ENCODE measurements at places on chromosomes 7 and 10.

DNA sequence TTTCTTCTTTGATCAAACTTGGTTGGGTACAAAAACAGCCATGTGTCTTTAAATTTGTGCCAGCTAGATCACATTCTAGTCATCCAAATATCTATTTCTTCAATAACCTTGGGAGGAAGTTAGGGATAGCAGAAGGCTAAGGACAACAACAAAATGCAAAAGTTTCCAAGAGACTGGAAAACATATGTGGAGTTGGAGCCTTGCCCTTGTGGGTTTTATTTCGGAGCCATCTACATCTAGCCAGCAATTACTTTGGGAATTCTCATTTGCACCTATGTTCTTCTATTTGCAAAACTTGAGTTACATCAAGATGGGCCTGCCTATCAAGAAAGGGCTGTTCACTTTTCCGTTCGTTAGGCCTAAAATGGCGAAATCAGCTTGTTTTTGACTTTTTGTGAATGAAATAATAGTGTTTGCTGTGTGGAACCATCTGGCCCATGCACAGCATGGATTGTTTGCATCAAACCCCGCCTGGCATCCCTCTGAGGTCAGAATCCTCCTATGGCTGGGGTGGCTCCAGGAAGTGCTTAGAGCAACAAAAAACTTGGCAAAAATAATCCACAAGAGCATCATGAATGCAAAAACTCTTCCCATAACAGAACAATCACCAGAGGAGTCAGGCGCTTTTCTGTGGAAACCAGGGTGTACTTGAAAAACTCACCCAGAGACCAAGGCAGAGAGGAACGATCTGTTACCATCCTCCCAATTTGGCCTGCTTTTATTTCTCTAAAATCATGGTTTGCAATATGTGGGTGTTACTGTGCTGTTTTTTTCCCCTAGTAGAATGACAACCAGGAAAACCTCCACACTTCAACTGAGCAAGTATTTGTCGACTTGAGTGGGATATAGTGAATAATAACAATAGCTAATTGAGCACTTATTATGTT is 36.2 kb upstream of the XPNPEP1 start:
- no peak for DNase-seq

- DNase-seq, result peak; percentile 49
These were observed 31.6 kb downstream of the OGDH start for GRCh38 chr7:44637788-44638594.

DNA sequence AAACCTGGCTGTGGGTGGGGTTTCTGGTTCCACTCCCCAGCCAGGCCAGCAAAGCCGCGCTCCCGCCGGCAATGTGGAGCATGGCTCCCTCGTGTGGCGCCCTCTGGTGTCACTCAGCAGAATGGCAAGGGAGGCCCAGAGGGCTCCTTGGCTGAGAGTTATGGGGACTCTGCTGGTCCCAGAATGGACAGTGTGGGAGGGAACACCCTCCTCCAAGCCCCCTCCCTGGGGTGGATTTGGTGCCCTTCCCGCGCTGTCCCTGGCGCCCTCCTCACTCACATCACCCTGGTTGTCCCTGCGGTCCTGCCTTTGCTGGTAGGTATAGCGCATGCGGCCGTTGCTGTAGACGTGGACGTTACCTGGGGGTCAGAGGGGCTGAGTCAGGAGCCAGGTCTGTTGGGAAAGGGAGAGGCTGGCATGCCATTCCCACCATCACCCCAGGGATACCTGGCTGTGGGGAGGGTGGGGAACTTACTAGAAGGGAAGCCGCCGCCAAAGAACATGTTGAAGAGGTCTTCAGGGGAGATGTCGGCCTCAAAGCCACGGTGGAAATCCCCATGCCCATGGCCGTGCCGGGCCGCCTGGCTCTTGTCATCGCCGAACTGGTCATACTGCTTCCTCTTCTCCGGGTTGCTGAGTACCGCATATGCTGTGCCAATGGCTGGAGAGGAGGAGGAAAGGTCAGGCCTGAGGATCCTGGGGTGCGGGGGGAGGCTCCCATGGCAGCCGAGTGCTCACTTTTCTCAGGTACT is 14.0 kb downstream of the DNAJB12 start:
- DNase-seq, result peak; percentile 59

DNA sequence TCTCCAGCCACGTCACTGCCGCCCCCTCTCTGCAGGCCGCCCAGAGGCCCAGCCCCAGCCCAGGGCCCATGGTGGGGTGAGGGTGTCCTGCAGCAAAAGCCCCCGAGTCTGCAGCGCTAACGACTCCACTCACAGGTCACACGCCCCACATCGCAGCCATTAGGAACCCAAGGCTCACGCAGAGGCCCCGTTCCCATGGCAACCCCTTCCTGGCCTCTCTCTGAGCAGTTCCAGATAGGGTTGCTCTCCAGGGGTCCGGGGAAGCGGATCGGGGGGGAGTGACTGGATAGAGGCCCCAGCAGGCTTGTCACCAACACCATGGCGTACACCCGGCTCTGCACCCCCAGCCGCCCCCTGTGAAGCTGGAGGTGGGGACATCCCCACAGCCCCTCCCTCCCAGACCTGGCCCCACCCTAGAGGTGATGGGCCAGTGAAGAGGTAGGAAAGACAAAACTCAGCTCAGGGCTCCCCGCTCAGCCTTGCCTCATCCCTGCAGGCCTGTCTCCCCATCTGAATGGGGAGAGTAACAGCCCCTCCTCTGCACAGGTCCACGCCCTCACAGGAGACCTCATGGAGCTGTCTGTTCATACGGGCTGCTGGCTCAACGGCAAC is 41.2 kb downstream of the TNRC18 start:
- DNase-seq, result no peak

GRCh38 chr7:113774182-113774807 is 144.5 kb downstream of the PPP1R3A start:
- no peak for DNase-seq

- no peak for DNase-seq
These were observed 156.6 kb upstream of the TMEM196 start for GRCh38 chr7:19930051-19930450.

GRCh38 chr10:129877773-129878371 is 86.2 kb downstream of the EBF3 start:
- peak; percentile 17 for DNase-seq

GRCh38 chr10:22466763-22467334 is 121.6 kb downstream of the SPAG6 start:
- DNase-seq, result no peak

- DNase-seq, result no peak
These were observed 249.0 kb upstream of the PLXNA4 start for GRCh38 chr7:132825222-132825621.

DNA sequence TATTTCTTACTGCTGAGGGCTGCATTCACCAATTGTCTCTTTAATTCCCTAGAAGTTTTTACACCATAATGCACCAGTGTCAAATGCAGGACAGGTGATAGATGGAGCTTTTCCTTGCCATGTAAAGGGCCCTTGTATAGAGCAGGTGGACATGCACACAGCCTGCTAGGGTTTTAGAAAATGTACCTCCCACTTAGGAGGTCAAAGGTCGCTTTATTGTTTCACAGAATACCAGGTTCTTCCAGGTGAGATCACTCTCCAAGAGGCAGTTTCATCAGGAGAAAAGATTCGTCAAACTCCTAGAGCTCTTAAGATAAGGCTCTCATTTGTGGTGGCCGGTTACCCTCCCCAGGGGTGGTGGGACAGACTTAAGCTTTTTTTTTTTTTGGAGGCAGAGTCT is 215.8 kb downstream of the PHTF2 start:
- DNase-seq, result no peak

GRCh38 chr7:155450970-155451801 is 6.7 kb upstream of the EN2 start:
- DNase-seq, result no peak

DNA sequence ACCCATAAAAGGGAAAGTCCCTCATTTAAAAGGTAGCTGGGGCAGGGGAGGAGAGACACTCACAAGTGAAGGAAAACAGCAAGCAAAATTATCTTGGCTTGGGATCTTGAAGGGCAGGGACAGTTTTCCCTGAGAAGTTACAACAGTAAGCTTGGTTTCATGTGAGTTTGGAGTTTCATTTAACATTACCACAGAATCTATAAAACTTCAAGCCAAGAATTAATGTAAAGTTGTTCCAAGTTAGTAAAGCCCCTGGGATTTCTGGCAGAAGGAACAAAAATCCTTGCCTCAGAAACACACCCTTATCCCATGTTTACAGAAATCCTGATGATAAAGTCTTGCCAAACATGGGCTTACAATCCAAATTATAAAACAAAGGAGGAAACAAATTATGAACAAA is 19.2 kb downstream of the CRPPA start:
- no peak for DNase-seq

GRCh38 chr7:20296444-20296843 is 34.3 kb upstream of the ITGB8 start:
- no peak for DNase-seq

- DNase-seq, result no peak
These were observed 264.6 kb downstream of the WDR37 start for GRCh38 chr10:1320739-1321320.

DNA sequence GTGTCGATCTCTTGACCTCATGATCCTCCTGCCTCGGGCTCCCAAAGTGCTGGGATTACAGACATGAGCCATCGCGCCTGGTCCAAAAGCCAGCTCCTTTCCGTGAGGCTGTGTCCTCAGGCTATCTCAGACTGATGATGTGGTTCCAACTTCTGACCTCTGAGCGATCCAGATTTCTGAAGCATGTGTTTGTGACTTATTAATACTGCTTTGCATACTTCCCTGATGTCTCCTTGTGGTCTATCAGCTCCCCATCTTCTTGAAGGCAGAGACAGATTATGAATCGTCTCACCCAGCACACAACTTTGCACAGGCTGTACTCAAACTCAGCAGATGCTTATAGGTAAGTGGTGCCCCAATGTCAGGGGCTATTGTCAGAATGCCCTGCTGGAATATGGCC is 2.0 kb upstream of the PLPP4 start:
- DNase-seq, result no peak

DNA sequence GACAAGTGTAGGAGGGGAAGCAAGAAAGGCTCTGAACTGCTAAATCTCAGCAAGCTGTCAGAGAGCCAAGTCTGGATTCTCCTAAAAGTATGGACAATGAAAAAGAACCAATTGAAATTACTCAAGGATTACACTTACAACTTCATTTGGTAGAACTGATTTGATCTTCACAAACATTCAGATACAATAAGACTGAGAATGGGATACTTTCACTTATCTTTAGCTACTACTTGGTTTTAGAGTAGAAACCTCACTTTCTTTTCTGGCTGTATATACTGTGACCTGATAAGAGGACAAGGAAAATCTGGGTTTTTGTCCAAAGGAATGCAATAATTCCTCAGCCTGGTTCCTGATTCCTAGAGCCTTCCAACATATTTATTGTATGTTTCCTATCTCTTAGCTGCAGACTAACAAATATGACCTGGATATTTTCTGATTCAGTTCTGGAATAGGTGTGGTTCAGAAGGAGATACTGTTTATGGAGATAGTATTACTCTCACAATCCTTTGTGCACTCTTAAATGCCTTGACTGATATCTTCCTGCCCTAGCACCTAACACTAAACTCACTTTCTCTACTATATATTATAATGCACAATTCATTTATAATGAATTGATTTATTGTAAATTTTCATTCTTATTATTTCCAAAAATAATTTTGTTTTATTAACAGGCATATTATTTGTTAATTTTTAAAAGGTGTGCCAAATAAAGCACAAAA is 7.3 kb downstream of the SEMA3A start:
- DNase-seq, result no peak

- no peak for DNase-seq
These were observed 17.6 kb downstream of the BHLHA15 start for GRCh38 chr7:98228801-98229200.

GRCh38 chr10:480498-480927 is 209.0 kb downstream of the DIP2C start:
- DNase-seq, result no peak

GRCh38 chr7:109635374-109635773 is 1065.7 kb downstream of the DNAJB9 start:
- no peak for DNase-seq

DNA sequence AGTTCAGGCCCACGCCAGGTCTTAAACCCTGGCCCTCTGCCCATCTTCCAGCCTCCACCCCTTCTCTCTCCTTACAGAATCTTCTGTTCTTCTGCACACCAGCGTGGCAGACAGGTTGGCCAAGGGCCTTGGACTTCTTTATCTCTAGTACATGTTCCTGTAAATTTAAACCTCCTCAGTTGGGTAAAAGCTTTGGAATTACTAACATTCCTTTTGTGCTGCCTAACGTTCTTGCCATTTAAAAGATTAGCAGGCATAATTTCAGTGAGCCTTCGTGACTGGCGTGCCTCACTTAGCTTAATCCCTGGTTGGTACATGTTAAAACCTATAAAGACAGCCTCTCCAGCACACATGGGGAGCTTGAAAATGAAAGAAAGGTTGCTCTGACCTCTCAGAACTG is 192.2 kb downstream of the CUX1 start:
- DNase-seq, result no peak

DNA sequence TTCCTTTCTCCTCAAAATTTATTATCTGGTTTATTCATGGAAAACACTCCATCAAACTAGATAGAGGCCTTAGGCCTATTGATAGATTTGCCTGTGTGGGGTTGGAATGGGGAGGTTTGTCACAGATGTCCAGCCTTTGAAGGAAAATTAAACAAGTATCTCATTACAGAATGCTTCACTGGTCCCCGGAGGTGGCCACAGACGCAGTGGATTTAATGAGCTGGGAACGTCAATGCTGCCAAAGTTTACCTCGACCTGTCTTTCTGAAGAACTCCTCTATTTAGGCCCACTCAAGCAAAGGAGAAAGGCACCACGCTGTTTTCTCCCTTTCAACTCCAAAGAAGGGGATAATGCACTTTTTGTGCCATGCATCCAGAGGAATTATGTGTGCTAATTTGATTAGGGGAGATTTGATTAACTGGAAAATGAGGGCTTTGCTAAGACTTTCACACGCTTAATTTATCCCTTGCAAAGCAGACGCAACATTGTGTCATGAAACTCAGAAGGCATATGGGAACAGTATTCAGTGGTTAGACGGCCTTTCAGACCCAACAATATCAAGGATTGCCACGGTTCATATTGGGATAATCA is 558.8 kb upstream of the GALNT17 start:
- no peak for DNase-seq

DNA sequence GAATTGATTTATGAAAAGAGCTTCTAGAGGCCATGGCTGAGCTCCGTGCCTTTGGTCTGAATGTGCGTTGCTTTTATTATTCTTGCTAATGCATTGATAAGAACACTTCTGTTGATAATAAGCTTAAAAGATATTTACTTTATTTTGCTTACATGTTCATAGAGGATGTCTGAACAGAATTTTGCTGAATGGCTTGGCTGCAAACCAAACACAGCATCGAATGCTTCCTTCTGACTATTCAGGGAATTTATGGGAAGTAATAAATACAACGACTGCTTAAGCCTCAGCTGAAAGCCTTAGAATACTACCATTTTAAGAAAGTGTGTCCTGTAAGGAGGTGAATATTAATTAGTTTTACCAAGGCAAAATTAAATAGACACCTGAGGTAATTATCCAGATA is 643.5 kb upstream of the POT1 start:
- DNase-seq, result no peak

DNA sequence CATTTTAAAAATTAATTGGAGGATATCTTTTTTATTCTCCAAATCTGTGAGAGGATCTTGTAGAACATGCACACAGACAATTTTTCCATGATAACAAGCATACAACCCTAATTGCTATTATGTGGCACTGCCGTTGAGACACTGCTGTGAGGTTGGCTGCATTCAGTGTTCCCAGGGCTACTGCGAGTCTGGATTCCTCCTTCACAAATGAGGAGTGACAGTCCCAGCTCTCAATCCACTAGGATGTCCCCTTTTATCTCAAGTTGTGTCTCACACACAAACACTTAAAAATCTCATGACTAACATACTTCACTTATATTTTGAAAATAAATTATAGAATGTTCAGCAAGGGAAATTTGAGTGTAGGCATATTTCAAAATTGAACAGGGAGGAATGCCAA is 14.1 kb downstream of the NEUROD6 start:
- DNase-seq, result no peak

Measured in stimulated activated CD4-positive, alpha-beta T cell treated with anti-CD3 and anti-CD28 coated beads, Interleukin-1b, Interleukin-23, amount 100 ng/mL, for 1 hour (primary cell).